ENCODE measurements at places on chromosomes 16 and 17. TPM values are rescaled to one million over a fixed set of nuclear protein-coding genes. Genes with fewer than 3 reads are reported as not detected.

TMEM88 gene
- total RNA-seq: not detected

ABI3 gene
- total RNA-seq: 72.4 TPM

DNA sequence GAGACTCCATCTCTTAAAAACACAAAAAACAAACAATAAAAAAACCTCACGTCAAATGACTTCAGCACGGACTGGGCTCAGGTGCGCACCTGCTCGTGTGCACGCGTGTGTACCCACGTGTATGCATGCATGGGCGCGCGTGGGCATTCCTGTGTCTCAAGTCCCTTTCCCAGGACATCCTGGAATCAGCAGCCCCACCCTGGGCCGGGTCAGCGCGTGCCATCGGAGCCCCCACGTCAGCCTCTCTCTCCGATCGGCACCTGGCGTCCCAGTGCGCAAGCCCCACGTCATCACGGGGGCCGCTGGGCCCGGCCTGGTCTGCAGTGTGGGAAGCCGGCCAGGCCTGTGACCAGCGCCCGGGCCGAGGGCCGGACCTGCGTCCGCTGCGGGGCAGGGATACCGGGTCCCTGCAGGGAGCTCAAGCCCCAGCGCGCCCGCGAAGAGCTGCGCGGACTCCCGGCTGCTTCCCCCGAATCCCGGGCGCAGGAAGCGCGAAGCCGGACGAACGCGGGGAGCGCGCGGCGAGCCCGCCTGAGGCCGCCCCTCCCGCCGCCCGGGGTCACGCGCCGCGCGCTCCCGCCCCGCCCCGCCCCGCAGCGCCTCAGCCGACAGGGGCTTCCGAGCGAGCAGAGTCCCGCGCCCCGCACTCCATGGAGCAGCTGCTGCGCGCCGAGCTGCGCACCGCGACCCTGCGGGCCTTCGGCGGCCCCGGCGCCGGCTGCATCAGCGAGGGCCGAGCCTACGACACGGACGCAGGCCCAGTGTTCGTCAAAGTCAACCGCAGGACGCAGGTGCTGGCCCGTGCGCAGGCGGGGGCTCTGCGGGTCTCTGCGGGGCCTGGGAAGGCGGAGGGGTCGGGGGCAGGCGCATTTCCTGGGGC, at the start of gene FN3K:
Gene FN3K (plus strand): TSS at position 629 of the 880 bp plus-strand sequence. CDS start 22 bp downstream, at position 651.
- peak within 1 kb of the TSS; percentile 92 for H3K27ac ChIP-seq
- H3K4me3 ChIP-seq: peak within 1 kb of the TSS; percentile 65
- H3K27me3 ChIP-seq: no peaks in the 10 kb centered on the region
- H3K4me1 ChIP-seq: peaks cover 36% of the 10 kb centered on the region

GRCh38 chr17:56815711-56816110, 18.0 kb downstream of the C17orf67 start:
- no peak overlapping the region for H3K4me3 ChIP-seq
- H3K4me1 ChIP-seq: peaks cover 4% of the 10 kb centered on the region
- H3K36me3 ChIP-seq: no peaks in the 10 kb centered on the region

GRCh38 chr16:2586901-2587480, 49.2 kb downstream of the PDPK1 start:
- no peak overlapping the region for H3K27ac ChIP-seq
- H3K4me3 ChIP-seq: no peak overlapping the region
- no peaks in the 10 kb centered on the region for H3K27me3 ChIP-seq
- peaks cover 74% of the 10 kb centered on the region for H3K36me3 ChIP-seq
- peaks cover 11% of the 10 kb centered on the region for H3K4me1 ChIP-seq
- DNase-seq: no peak
